ENCODE measurements at places on chromosomes 5 and 9.

- DNase-seq = no peak
Observed at GRCh38 chr9:121820286-121821005, 169.0 kb downstream of the DAB2IP start.

GRCh38 chr9:13431692-13432091, 152.2 kb upstream of the MPDZ start:
- DNase-seq = no peak

DNA sequence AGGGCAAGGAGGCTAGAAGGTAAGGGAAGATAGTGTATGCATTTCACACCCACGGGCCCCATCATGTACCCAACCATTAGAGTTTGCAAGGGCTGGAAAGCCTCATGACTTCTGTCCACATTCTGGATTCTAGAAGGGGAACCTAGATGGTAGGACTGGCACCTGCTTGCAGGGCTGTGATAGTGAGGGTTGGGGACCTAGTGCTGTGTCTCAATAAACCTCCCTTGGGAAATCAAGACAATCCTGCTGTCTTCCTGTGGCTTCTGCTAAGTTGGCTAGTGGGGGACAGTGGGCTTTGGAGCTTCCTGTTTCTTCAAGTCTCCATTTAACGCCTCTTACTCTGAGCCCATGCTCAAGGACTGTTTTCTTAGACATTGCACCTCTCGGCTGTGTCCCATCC, 43.6 kb upstream of the SYNPO start:
- no peak for DNase-seq

GRCh38 chr9:72150127-72150526, 887 bp downstream of the GDA start:
- DNase-seq = no peak

- no peak for DNase-seq
Observed at GRCh38 chr5:97406946-97407676, 224.1 kb upstream of the RIOK2 start.

DNA sequence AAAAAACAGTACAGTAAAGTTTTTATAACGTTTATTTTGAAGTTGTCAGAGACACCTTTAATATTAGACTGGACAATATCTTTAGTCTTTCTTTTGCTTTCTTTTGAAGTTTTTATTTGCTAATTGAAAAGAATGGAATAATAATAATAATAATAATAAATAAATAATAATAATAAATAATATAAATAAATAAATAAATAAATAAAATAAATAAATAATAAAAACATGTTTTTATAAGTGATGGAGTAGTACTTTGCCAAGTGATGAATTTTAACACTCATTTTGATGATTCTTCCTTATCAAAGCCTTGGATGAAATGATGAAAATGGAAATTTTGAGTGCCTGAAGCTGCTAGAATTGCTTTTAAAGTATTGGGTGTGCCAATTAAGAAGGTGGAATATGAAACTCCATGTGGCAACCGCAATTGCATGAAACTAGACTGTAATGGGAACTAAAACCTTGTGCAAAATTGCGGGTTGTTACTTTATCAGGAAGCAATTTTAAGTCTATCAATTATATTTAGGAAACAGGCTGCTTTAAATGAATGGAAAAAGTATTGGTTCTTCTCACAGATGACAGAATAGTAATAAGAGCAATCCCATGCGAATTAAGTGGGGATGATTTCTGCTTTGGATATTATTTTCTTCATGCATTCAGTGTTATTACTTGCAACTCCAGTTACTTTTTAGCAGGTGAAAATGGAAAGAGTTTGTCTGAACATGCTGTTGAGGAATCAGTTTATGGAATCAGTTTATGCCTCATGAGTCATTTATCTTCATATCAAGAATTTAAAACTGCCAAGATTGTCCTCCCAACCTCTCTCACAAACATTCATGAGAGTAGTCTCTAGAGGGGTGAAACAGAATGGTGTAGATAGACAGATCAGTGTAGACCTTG, 4.6 kb downstream of the ANXA1 start:
- no peak for DNase-seq

- DNase-seq = no peak
Observed at GRCh38 chr9:85200726-85201404, 531.3 kb downstream of the NTRK2 start.
